ENCODE measurements at places on chromosomes 1 and 21.

DNA sequence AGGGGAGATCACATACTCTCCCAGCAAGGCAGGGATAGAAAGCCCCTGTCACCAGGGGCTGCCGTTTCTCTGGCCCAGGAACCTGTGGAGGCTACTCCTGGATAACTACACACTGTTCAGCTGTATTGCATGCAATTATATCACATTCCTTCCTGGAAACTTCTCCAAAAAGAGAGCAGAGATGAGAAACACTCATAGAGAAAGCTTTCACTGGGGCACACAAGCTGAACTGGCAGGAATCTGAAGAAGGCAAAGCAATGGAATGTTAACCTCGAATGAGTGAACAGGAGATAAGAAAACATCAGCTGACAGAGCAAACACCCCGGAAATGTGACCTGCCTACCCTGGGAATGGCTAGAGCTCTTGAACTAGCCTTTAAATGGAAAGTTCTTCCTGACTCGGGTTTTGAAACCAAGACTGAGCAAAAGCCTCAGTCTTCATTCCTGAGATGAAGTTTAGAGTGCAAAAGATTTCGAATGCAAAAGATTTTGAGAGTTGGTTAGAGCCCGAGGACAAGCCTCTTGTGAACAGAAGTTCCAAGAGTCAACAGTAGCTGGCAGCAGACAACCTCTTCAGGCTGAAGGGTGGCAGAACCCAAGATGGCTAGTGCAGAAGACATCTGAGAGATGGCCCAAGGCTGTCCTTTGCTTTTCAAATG is 32.3 kb downstream of the CCN1 start:
- peak; percentile 47 for DNase-seq

DNA sequence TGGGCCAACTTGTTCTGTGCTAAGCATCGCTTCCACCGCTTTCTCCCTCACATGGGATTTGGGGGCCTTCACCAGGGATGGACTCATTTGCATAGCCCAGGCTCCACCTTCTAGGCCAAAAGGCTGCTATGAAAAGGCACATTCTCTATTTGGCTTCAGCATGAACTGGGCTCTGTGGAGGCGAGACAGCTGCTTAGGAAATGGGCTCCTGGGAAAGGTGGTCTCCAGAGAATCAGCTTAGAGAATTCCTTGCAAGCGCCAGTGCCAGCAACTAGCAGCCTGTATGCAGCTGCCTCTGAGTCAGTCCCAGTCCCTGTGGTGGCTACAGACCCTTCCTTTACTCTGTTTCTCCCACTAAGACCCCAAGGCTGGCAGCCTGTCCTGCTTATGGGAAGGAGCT is 214.5 kb downstream of the HIVEP3 start:
- no peak for DNase-seq

- no peak for DNase-seq
Observed at GRCh38 chr1:204356997-204357396, 2.7 kb downstream of the PLEKHA6 start.

GRCh38 chr1:167747988-167748387 is 26.2 kb downstream of the MPZL1 start:
- DNase-seq, result peak; percentile 55

DNA sequence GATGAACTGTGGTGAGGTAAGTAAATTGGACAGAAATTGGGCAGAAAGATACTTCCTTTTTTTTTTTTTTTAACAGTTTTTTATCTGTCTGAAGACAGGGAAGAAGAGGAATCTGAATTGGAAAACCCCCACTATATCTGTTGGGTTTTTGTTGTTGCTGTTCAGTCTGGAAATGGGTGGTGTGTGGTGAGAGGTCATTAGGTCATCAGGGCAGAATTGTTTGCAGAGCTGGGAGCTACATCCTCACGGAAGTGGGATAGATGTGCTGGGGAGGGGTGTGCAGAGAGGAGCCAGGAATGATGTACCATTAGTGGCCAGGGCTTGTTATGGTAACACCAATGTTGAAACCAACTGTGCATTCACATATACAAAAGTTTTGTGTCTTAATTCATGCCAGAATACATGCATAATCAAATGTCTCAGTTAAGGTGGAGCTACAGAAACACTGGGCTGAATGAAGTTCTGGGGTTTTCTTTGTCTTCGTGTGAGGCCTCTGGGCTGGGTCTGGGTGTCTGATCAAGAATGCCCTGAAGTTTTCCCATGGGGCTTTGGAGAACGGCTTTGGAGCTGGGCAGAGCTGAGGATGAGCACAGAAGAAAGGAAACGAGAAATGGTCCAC is 12.4 kb downstream of the USP25 start:
- DNase-seq, result peak; percentile 33

GRCh38 chr1:246364415-246364941 is 142.6 kb downstream of the SMYD3 start:
- DNase-seq, result no peak

DNA sequence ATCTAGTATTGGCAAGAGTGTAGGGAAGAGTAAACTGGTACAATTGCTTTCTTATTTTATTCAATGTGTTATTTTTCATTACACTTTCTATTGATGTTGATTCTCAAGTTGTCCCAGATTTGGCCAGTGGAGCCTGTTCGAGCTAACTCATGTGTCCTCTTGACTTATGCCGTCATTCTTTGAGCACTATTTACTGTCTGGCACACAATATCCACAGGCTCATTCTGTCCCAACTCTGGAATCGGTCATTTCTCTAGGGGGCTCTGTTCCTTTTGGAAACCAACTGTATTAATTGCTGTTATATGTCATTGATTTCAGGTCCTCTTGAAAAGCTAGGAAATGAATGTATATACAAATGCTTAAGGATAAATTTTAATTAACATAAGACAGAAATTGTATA is 22.4 kb upstream of the SFPQ start:
- DNase-seq, result no peak

GRCh38 chr1:189803364-189803763 is 674.3 kb downstream of the BRINP3 start:
- DNase-seq, result no peak

- no peak for DNase-seq
Observed at GRCh38 chr1:85554630-85555327, 25.8 kb upstream of the CCN1 start.

- no peak for DNase-seq
Observed at GRCh38 chr1:240663169-240663879, 51.4 kb upstream of the GREM2 start.

GRCh38 chr1:154589780-154590179 is 18.2 kb downstream of the ADAR start:
- DNase-seq, result no peak

- no peak for DNase-seq
Observed at GRCh38 chr21:45699966-45700365, 56.4 kb downstream of the PCBP3 start.

DNA sequence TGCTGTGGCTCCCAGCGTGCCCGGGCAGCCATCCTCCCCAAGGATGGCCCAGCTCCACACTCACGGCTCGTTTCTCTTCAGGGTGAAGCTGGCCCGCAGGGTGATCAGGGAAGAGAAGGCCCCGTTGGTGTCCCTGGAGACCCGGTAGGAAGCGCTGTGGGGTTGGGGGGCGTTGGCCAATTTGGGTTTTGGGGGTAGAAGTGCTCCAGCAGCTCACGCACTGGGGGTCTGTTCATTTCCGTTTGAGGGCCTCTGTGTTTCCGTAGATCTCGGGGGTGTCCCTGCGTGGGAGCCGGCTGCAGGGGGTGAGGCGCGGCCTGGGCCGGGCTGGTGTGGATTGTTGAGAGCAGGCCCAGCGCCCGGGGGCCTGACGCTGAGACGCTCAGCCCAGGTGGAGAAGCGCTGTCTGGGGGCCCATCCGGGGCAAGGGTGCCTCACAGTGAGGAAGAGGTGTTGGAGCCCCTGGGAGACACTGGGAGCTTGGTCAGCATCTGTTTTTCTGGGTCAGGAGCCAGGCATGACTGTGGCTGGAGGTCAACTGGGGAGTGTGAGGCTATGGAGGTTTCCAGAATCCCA is 12.6 kb downstream of the COL6A1 start:
- DNase-seq, result no peak

- DNase-seq, result peak; percentile 93
Observed at GRCh38 chr1:16677552-16678431, 11.0 kb upstream of the RNU1-3 start.

DNA sequence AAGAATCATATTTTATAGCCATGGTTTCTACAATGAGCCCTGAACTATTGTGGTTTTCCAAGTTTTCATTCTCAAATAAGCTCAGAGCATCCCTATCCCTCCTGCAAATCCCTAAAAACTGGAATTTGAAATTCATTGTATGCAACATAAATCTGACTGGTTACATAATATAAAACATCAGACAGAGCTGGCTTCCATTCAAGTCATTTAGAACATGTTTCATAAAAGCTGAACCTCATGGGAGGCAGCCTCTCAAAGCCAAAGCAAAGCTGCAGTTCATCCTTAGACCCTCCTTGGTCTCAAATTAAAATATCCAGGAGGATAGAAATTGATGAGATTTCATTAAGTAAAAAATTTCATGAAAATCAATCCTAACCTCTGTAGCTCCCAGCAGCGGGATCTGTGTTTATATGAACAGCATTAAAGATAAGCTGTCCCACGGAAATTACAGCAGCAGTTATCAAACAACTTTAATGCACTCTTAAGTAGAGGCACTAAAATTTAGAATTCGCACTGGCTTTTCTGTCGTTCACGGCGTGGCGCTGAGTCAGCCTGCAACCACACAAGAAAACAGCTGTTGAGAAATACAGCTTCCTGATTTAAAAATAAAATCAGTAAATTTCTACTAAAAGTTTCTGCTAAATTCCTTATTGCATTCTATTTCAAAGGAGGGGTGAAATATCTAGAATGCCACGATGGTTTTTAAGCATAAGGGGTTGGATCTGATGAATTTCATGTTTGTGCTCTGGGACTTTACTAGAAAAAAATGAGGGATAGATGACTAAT is 99.9 kb upstream of the TIAM1 start:
- DNase-seq, result peak; percentile 51

- no peak for DNase-seq
Observed at GRCh38 chr1:72489801-72490200, 207.5 kb upstream of the NEGR1 start.

DNA sequence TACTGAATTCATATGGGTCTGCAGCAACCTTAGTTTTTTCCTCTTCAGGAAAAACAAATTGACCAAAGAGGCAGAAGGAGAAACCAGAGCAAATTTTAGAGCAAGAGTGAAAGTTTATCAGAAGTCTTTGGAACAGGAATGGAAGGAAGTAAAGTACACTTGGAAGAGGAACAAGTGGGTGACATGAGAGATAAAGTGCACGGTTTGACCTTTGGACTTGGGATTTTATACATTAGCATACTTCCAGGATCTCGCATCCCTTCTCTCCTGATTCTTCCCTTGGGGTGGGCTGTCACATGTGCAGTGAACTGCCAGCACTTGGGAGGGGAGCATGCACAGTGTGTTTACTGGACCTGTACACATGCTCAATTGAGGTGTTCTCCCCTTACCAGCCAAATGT is 754.8 kb upstream of the ADAMTS5 start:
- DNase-seq, result no peak

GRCh38 chr1:111855260-111855659 is 99.6 kb downstream of the DDX20 start:
- DNase-seq, result no peak

DNA sequence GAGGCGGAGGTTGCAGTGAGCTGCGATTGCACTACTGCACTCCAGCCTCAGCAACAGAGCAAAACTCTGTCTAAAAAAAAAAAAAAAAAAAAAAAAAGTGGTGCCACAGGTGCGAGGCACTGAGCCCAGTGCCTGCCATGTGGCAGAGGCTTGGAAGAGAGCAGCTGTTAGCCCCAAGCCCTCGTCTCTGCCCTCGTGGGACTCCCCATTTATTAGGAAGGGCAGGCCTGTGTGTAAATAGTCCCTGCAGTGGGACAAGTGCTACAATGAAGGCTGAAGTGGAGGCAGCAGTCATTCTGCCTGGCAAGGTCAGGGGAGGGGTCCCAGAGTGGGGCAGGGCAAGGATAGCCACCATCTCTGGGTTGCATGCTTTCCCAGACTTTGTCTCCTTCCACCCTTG is 6.5 kb downstream of the RPS6KA1 start:
- no peak for DNase-seq

DNA sequence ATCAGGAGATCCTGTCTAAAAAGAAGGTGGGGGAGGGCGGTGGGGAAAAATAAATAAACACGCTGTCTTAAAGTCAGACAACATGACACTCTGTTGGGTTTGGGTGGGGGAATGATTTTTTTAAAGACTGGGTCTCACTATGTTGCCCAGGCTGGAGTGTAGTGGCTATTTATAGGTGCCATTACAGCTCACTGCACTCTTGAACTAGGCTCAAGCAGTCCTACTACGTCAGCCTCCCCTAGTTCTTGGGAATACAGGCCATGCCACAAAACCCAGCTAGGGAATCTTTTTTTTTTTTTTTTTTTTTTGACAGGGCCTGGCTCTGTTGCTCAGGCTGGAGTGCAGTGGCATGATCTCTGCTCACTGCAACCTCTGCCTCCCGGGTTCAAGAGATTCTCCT is 2.4 kb upstream of the SNRPE start:
- no peak for DNase-seq

GRCh38 chr1:24688621-24689195 is 45.6 kb downstream of the SRRM1 start:
- DNase-seq, result peak; percentile 87

DNA sequence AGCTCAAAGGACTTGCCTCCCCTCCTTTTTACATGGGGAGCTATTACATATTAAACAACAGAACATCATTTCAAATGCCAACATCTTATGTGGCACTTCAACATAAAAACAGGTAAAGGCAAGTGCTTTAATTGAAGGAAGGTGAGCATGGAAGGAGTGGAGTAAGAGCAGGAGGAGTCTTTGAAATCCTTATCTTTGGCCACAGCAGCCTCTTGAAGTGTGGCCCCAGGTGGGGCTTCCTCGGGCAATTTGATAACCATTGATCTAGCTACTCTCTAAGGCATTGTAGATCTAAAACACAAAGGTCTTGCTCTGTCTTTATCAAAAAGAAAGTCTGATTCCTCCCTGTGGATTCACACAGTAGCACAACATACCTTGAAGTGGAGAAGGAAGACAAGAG is 70.9 kb upstream of the PPP2R5A start:
- peak; percentile 11 for DNase-seq

GRCh38 chr1:95832370-95832769 is 598.4 kb downstream of the RWDD3 start:
- DNase-seq, result no peak

GRCh38 chr1:150535511-150536287 is 13.5 kb upstream of the ADAMTSL4 start:
- no peak for DNase-seq

GRCh38 chr1:202144402-202145067 is at the start of gene ARL8A:
ARL8A (minus strand) TSS chr1:202144737; CDS start chr1:202144572, 165 bp downstream.
- DNase-seq, result peak; percentile 80

DNA sequence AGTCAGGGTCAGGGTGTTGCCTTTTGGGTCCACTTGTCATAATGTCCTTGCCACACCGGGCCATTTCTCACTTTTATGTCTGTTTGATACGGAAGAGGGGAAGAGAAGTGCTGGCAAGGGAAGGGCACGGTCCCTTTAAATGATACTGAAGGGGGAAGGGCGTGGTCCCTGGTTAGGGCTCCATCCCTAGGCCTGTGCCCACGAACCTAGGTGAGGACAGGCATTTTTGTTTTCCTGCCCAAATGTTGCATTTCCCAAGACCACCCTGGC is 25.2 kb downstream of the B3GALT5 start:
- no peak for DNase-seq

GRCh38 chr1:83499998-83500397 is 498.9 kb downstream of the TTLL7 start:
- DNase-seq, result no peak

- DNase-seq, result no peak
Observed at GRCh38 chr1:159561497-159561896, 25.7 kb upstream of the OR10J5 start.
